ENCODE measurements at places on chromosomes 6 and 20. TPM values are rescaled to one million over a fixed set of nuclear protein-coding genes. Genes with fewer than 3 reads are reported as not detected.

The MYT1 gene
- total RNA-seq = not detected

The HSF2 gene
- total RNA-seq = 14.3 TPM

The PROCR gene
- total RNA-seq = 78.1 TPM

The DEFB119 gene
- not detected for total RNA-seq

The PDYN gene
- not detected for total RNA-seq

The HECA gene
- total RNA-seq = 37.5 TPM

The PIGU gene
- total RNA-seq = 9.2 TPM

The RIPPLY2 gene
- total RNA-seq = not detected

The LY6G6F gene
- not detected for total RNA-seq

The TSBP1 gene
- total RNA-seq = not detected

The ISM1 gene
- total RNA-seq = 12.6 TPM

The PREX1 gene
- total RNA-seq = 29.7 TPM

The LY6G5C gene
- total RNA-seq = not detected

The LST1 gene
- total RNA-seq = 53.9 TPM

The SLC35B3 gene
- total RNA-seq = 20.3 TPM

The EYS gene
- 0.98 TPM for total RNA-seq

The NCOA5 gene
- total RNA-seq = 26.6 TPM

The NKX2-2 gene
- total RNA-seq = not detected

The RAET1L gene
- not detected for total RNA-seq

The MAFB gene
- total RNA-seq = 125 TPM

The FAM162B gene
- 25.6 TPM for total RNA-seq

The SMIM13 gene
- 7.3 TPM for total RNA-seq

The LPA gene
- not detected for total RNA-seq

The FGD2 gene
- total RNA-seq = 102 TPM

The MOCS3 gene
- 4.2 TPM for total RNA-seq

The HUS1B gene
- 2.7 TPM for total RNA-seq

The HCRTR2 gene
- total RNA-seq = not detected

The AIF1 gene
- total RNA-seq = 177 TPM

The CDH22 gene
- not detected for total RNA-seq

The TSHZ2 gene
- total RNA-seq = 28.6 TPM

The RIN2 gene
- total RNA-seq = 86.3 TPM

The OR2J3 gene
- not detected for total RNA-seq

The SLC35F1 gene
- total RNA-seq = 1.3 TPM

The TXLNB gene
- total RNA-seq = 3.2 TPM

The MICB gene
- 2.3 TPM for total RNA-seq

The BMP5 gene
- total RNA-seq = 2.6 TPM

The CFAP61 gene
- total RNA-seq = 2.1 TPM

The DPPA5 gene
- total RNA-seq = not detected

The SYCP2L gene
- 4.0 TPM for total RNA-seq

The FAXC gene
- under 0.01 TPM for total RNA-seq

The PTPRA gene
- 96.4 TPM for total RNA-seq

The ADGRF4 gene
- not detected for total RNA-seq

The TRIM10 gene
- total RNA-seq = not detected

The ID4 gene
- total RNA-seq = 25.8 TPM

The MATN4 gene
- total RNA-seq = not detected

The TCF19 gene
- 1.1 TPM for total RNA-seq

The CRISP2 gene
- total RNA-seq = not detected

The OPN5 gene
- total RNA-seq = not detected

The HTR1E gene
- not detected for total RNA-seq

The RAET1E gene
- not detected for total RNA-seq

The CST11 gene
- not detected for total RNA-seq

The TINAG gene
- not detected for total RNA-seq
